ENCODE measurements at places on chromosomes 2 and 18.

DNA sequence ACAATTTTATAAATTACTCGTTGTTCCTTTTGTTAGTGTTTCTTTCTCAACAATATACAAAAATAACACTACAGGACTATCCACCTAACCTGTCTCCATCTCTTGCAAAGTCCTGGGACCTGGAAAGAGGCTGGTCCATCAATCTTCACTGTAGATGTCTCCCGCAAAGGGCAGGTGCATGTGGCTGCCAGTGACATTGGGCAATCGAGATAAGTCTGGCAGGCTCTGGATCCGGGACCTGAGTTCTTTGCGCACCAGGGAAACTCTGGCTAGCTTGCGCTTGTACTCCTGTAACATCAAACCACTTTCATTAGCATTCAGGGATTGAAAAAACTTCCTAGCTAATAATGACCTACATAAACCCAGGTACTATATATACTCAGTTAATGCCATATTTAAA is 20.5 kb downstream of the RMP24 start:
- H3K4me1 ChIP-seq, result no peaks in the 10 kb centered on the region
- H3K36me3 ChIP-seq, result no peaks in the 10 kb centered on the region
- H3K27ac ChIP-seq, result no peak overlapping the region
- H3K27me3 ChIP-seq, result no peaks in the 10 kb centered on the region
- no peak overlapping the region for H3K4me3 ChIP-seq

- H3K4me1 ChIP-seq, result no peaks in the 10 kb centered on the region
- H3K27me3 ChIP-seq, result no peaks in the 10 kb centered on the region
- H3K27ac ChIP-seq, result no peak overlapping the region
- H3K36me3 ChIP-seq, result no peaks in the 10 kb centered on the region
These were observed 493.8 kb upstream of the NRP2 start for GRCh38 chr2:205188239-205189138.

GRCh38 chr2:11508279-11508678 is 25.6 kb upstream of the GREB1 start:
- H3K27me3 ChIP-seq, result no peaks in the 10 kb centered on the region
- no peak overlapping the region for H3K27ac ChIP-seq
- H3K4me3 ChIP-seq, result no peak overlapping the region
- H3K4me1 ChIP-seq, result no peaks in the 10 kb centered on the region
- H3K36me3 ChIP-seq, result no peaks in the 10 kb centered on the region

DNA sequence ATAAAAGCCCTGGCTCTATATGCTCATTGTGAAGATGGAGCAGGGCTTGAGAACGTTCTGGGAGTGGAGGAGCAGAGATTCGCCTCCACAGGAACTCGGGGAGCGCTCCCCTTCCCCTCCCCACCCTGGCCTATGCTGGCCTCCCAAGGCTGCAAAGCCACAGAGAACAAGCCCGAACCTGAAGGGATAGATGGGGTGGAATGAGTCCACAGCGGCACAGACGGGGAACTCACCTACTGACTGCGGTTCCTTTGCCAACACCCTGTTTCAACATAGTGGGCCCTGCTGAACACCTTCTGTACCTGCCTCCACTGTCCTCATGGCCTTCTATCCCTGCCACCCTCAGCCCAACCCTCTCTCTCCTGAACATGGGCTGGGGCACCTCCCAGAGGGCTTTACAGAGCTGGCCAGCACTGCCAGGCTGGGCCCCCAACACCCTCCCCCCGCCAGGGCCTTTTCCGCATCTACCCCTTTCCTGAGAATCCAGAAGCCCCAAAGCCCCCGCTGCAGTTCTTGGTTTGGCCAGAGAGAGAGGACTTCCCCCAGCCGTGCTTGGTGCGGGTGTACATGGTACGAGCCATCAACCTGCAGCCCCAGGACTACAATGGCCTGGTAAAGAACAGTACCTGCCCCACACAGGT is 41.5 kb downstream of the LMAN2L start:
- no peaks in the 10 kb centered on the region for H3K4me1 ChIP-seq
- DNase-seq, result no peak
- H3K36me3 ChIP-seq, result no peaks in the 10 kb centered on the region
- no peak overlapping the region for H3K27ac ChIP-seq

DNA sequence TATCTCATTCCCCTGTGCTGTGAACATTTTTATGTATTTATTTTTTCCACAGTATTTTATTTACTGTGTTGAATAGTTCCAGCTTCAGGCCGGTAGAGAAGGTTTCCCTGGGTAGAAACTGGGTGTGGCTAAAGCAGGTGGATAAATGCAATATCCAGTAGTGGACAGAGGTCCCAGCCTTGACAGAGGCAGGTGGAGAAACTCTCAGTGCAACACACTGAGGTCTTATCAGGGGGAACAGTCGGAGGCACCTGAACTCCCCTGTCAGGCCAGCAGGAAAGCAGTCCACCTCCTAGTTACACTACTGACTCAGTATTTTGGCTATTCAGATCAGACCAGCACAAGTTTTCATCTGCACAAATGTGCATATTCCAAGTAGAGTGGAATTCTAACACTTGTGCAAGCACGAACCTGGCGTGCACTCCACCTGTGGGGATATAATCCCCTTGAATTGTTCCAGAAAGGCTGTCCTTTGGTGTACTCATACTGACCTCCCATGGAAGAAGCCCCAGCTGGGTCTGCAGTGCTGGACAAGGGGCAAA is 103.3 kb downstream of the GULP1 start:
- no peak overlapping the region for H3K4me3 ChIP-seq
- no peaks in the 10 kb centered on the region for H3K27me3 ChIP-seq
- no peak for DNase-seq
- H3K36me3 ChIP-seq, result no peaks in the 10 kb centered on the region

GRCh38 chr18:7902399-7902839 is 335.3 kb downstream of the PTPRM start:
- H3K27me3 ChIP-seq, result no peaks in the 10 kb centered on the region
- H3K27ac ChIP-seq, result no peak overlapping the region

GRCh38 chr2:199928226-199928625 is 17.1 kb downstream of the C2orf69 start:
- no peak overlapping the region for H3K4me3 ChIP-seq
- H3K27me3 ChIP-seq, result no peaks in the 10 kb centered on the region
- peaks cover 27% of the 10 kb centered on the region for H3K36me3 ChIP-seq
- H3K27ac ChIP-seq, result no peak overlapping the region
- H3K4me1 ChIP-seq, result peaks cover 6% of the 10 kb centered on the region

GRCh38 chr2:237201461-237202287 is 116.0 kb downstream of the COPS8 start:
- no peaks in the 10 kb centered on the region for H3K27me3 ChIP-seq
- H3K27ac ChIP-seq, result peak overlapping the region; percentile 71
- no peak overlapping the region for H3K4me3 ChIP-seq
- peaks cover 24% of the 10 kb centered on the region for H3K4me1 ChIP-seq

DNA sequence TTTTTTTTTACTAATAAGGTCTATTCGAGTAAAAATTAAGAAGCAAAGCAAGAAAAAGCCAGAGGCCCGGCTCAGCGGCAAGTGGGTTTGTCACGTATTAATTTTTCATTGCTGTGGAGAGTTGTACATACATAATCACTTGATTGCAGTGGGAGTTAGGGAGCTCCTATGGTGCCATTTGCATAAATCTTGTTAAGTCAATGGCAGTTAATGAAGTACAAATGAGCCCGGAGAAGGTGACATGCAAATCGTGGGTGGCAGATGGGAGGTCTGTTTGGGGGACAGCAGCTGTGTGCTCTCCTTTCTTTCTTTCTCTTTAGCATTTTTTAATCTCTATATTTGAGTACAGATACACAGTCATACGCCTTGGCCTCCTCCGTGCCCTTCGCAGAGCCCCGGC is 317.0 kb downstream of the AGAP1 start:
- no peaks in the 10 kb centered on the region for H3K27me3 ChIP-seq
- no peaks in the 10 kb centered on the region for H3K36me3 ChIP-seq
- H3K4me1 ChIP-seq, result no peaks in the 10 kb centered on the region
- no peak overlapping the region for H3K27ac ChIP-seq

All from Panc1 (cell line).